Activated CD4-positive, alpha-beta T cell treated with anti-CD3 and anti-CD28 coated beads for 24 hours (primary cell): ENCODE measurements at places on chromosomes 1 and 21.

DNA sequence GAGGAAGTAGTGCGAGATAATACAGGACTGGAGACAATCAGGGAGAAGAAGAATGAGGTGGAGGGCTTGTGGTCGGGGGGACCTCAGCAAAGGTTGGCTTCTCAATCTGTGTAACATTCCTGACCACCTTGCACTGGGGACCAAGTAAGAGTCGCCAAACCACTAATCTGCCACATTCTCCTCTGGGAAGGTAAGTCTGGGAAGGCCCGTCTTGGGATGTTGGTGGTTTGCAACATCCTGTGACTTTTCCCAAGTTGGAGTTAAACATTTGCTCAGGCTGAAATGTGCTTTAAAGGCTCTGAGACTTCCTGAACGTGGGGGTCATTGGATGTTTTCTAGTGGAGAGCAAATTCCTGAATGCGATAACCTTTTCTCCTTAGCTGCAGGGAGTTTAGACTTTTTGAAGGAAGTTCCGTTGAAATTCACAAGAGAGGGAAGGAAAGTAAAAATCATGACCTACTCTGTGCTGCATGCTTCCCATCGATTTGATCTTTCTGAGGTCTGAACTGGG is 325.9 kb downstream of the RPS6KC1 start:
- DNase-seq, result no peak

DNA sequence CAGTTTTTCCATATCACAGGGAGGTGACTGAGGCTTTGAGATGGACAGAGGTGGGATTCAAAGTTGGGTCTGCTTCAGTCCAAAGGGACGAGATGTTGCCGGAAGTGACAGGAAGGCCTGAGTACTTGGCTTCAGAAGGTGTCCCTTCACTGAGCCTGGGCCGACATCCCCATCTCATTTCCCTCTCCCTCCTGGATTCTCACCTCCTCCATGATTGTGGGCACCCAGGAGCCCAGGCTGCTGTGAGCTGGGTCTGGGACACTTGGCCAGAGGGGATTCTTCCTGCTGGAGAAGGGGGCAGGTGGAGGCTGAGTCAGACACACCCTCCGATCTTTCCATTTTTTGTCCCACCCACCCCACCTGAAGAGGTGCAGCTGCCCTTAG is 2.8 kb upstream of the MRPS15 start:
- DNase-seq, result no peak

DNA sequence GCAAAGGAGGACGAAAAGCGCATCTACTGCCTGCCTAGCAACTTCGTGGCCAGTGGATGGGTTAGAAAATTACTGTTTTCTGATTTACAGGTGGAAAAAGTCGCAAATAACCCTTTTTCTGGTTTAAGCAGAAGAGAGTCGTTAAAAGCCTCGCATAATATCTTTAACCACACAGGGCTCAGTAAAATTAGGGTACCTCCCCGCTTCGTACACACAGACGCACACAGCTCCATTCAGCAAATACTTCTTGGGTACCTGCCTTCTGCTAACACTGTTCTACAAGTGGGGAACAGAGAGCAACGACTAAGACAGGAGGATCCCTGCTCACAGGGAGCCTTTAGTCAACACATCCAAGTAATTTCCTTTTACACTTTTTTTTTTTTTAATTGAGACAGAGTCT is 704 bp downstream of the ALG6 start:
- no peak for DNase-seq

GRCh38 chr1:160049101-160049500 is 17.3 kb upstream of the PIGM start:
- DNase-seq, result no peak

DNA sequence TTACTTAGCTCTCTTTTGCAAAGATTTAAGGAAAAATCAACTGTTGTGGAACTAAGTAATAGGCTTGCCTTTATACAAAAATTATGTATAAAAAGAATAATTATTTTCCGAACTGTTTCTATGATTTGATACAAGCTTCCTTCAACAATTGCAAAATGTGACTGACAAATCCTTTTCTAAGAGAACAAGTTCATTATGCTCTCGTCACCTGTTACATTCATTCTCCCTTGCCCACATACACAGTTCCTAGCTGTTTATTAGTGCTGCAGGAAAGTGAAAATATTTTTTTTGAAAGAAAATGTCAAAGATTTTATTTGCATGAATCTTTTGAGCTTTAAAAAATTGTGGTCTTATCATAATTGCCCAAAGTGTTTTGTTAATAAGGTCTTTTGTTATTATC is 466.2 kb downstream of the USP25 start:
- no peak for DNase-seq

DNA sequence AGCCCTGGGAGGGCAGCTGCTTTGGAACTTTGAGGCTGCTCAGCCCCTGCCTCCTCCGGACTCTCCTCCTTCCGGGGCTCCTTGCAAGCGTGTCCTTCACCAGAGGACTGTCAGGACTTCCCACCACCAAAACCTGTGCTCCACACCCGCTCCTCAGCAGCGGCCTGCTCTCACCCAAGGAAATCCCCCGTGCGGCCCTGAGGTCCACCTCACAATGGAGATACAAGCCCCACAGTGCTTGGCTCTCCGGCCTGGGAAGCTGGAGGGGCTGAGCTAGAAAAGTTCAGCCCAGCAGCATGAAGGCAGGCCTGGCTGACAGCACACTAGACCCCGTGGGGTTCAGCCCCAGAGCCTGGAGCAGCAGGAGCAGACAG is 33.6 kb downstream of the PGBD5 start:
- DNase-seq, result no peak

- no peak for DNase-seq
Observed at GRCh38 chr21:44649521-44650100, 3.4 kb downstream of the KRTAP10-11 start.

- DNase-seq, result no peak
Observed at GRCh38 chr1:25566730-25567341, 23.4 kb downstream of the LDLRAP1 start.

GRCh38 chr1:27648602-27649305 is 13.8 kb upstream of the FGR start:
- no peak for DNase-seq

DNA sequence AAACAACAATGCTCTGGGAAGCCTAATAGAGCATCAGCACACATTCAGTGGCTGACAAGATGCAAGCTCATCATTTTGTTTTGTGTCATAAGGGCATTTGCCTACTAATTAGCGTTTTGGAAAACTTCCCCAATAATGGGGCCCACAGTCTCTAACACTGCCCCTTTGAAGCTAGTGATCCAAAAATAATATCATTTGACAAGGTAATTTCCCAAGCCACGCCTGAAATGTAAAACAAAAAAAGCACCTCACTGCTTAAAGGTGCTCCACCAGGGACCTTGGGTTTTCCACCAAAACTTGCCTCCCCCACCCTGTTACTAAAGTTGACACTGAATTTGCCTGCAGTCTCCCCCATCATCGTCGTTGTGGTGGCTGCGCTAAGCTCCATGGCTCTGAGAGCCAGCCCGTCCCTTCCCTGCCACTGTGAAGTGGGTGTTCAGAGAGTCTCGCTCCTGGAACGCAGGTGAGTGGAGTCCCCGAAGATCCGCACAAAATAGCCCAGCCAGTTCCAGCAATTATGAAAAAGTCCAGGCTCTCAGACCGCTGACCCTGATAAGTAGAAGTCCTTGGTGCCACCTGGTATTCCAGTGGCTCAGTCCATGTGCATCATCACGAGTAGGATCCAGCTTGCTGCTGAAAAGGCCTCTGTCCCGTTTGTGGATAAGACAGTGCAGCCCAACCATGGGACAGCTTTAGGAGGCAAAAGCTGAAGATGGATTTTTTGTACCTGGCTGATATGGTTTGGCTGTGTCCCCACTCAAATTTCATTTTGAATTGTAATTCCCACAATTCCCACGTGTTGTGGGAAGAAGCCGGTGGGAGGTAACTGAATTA is 52.2 kb downstream of the RAB3GAP2 start:
- DNase-seq, result no peak

GRCh38 chr1:3907621-3908165 is 7.6 kb upstream of the C1orf174 start:
- DNase-seq, result no peak

- DNase-seq, result no peak
Observed at GRCh38 chr1:226473325-226473724, 65.4 kb upstream of the PARP1 start.

DNA sequence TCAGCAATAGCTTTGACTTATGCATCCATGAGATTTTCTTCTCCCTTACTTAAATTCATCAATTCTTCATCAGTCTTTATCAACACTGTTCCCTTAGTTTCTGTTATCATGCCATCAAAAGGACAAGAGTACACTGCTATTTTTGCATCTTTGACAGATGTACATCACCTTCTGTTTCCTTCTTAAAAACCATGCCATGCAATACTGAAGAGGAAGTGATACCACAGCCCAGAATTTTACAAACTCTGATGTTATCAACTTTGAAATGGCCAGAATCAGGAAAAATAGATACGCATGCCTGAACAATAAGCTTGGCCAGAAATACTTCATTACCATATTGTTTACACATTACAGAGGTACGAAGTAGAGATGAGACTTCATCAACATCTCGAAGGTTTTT is 21.1 kb downstream of the FMO5 start:
- DNase-seq, result no peak

DNA sequence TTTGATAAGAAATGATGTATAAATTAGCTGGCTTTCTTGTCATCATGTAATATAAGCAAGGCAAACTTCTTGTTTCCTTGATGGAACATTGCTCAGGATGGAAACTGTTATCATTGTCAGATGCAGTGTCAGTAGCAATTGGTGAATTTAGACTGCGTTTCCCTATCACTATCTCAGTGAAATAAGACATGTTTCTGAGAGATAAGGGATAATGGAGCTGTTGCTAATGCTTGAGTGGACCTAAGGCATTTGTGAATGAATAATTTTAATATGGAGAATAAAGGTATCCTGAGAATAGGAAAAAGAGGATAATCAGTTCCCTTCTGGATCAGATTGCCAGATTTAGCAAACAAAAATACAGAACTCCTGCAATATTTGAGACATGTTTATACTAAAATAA is 160.9 kb downstream of the HLX start:
- no peak for DNase-seq

DNA sequence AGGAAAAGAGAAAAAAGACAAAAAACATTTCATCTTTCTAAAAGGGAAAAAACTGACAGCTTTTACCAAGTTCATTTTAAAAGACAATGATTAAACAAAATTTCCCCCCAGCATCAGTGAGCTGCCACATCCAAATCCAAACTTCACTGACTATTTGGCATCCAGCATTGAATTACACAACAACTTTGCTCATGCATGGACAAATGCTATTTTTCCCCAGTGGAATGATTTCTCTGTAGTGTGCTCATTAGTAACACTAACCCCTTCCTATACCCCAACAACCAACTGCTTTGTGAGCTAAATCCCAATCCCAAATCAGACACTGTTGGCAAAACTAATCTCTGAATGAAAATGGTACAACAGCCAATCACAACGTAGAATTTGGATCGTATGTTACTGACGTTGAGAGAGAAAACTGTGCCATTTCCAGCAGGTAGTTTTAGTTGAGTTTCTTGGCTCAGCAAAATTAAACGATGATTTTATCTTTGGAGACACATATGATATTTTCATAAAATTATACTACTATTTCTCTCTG is 37.9 kb downstream of the PIK3R3 start:
- no peak for DNase-seq

- DNase-seq, result no peak
Observed at GRCh38 chr1:16986113-16986512, 5.7 kb upstream of the MFAP2 start.

GRCh38 chr1:94253456-94254017 is 16.2 kb upstream of the ARHGAP29 start:
- no peak for DNase-seq

- DNase-seq, result no peak
Observed at GRCh38 chr1:98458511-98459485, 202.7 kb upstream of the SNX7 start.
